RPMI7951 (cell line): ENCODE measurements at places on chromosomes 1 and 21.

DNA sequence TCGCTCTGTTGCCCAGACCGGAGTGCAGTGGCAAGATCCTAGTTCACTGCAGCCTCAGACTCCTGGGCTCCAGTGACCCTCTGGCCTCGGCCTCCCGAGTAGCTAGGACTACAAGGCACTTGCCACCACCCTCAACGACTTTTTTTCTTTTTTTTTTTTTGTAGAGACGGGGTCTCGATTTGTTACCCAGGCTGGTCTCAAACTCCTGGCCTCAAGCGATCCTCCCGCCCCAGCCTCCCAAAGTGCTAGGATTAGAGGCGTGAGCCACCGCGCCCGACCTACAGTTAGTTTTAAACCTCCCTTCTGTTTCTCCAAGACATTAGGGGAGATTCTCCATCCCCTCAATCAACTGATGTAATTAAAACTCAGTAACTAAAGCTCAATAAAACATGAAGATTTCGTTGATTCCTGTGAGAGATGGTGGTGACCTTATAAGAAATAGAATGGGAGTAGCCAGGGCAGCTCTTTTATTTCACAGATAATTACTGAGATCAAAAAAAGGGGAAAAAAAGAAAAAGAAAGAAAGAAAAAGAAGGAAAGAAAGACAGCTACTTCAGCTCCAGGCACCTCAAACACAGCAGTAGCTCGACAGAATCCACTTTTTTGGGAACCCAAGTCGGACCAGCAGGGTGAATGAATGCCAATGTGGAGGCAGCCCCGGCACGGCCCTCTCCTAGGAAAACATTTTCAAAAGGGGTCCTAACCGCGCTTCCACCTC is 598 bp downstream of the GON4L start:
- no peak for DNase-seq

DNA sequence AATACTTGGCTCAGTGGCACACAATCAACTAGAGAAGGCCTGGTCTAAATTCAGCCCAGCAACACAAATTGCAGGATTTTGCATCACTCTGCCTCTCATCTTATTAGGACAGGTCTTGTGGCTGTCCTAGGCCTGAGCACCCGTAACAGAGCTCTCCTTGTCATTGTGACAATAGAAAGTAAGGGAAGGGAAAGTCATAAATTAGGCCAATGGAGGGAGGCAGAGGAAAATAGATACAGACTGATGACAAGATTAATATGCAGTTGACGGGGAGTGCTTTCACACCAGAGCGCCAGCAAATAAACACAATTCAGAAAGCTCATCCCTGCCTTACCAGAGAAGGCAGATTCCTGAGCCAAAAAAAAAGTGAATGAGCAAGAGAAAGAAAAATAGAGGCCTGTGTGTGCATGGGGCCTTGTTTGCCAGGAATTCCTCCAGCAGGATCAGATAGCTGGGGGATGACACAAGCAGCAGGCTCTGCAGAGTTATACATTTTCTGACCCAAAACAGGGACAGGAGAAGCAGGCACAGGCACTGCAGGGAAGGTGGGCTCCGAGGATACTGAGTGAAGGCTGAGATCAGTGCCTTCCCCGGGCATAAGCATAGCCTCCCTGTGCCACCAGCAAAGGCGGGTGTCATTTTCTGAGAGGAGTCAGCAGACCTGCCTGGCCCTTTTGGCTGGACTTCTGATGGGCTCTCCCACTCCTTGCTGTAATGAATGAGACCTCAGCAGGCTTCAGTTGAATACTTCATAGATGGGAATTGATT is 110.0 kb upstream of the SPAG17 start:
- no peak for DNase-seq

GRCh38 chr1:116760487-116760886 is 6.3 kb downstream of the CD2 start:
- DNase-seq, result no peak

GRCh38 chr1:78176448-78176847 is 130.7 kb downstream of the GIPC2 start:
- peak; percentile 97 for DNase-seq

GRCh38 chr1:1377540-1378205 is 2.7 kb upstream of the AURKAIP1 start:
- no peak for DNase-seq

- DNase-seq, result peak; percentile 24
These were observed 49.1 kb downstream of the TRPM2 start for GRCh38 chr21:44402323-44403105.

DNA sequence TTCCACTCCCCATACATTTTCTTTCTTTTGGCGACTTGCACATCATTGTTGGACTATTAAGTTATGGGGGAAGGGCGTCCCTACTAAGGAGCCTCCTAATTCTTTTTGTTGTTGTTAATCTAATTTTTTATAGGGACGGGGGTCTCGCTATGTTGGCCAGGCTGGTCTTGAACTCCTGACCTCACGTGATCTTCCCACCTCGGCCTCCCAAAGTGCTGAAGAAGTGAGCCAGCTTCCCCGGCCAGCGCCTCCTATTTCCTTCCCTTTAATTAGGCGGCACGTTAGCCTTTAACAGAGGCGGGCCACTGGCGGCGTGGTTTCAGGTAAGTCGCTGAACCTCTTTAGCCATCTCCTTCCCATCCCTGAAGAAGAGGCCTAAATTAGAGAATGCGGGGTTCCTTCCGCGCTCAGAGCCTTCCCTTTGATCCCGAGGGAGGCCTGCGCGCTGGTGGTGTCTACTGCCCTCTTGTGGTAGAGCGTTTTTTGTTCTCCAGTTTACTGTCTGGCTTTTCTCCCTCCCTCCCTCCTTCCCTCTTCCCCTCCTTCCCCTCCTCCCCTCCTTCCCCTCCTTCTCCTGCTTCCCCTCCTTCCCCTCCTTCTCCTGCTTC is 38.1 kb downstream of the TNFRSF9 start:
- DNase-seq, result peak; percentile 77

- no peak for DNase-seq
These were observed 212.0 kb upstream of the RRP15 start for GRCh38 chr1:218073062-218073461.

DNA sequence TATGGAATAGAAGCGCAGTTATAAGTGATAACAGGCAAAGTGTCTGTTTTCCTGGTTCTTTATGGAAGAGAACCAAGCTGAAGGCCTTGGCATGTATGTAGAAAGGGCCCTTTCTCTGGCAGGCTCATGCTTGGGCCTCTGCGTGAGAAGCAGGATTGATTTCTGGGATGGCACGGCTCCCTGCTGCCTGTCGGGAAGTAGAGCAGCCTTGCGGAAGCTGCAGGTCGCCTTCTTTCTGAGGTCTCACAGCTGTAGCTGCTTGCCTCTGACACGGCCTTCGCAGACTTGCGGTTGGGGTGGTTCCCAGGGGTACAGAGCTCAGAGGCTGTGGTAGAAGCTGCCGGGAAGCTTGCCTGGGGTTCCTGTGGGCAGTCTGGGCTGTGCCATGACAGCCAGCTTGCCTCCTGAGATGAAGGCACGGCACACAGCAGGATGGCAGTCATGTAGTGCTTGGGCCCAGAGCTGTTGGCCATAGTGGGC is 39.4 kb downstream of the TRAPPC10 start:
- DNase-seq, result no peak

GRCh38 chr1:14390816-14391215 is 207.7 kb upstream of the KAZN start:
- peak; percentile 6 for DNase-seq

- DNase-seq, result peak; percentile 88
These were observed 91.1 kb downstream of the DMRTB1 start for GRCh38 chr1:53550201-53550741.

GRCh38 chr1:59328353-59328752 is 31.5 kb downstream of the FGGY start:
- DNase-seq, result no peak

- DNase-seq, result no peak
These were observed 544.1 kb downstream of the KIF26B start for GRCh38 chr1:245698860-245699259.

DNA sequence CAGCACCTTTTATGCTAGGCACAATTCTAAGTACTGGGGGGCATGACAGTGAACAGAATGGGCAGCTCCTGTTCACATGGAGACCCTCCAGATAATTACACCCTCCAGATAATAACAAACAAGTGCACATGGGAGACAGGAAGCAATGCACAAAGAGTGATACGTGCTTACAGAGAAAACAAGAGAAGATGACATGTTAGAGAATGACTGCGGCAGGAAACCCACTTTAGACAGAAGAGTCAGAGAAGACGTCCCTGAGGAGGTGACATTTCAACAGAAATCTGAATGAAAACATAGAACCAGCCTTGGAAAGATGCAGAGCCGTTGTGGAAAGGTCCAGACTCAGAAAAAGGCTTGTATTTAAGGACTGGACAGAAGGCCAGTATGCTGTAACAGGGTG is 54.7 kb upstream of the ARTN start:
- DNase-seq, result no peak

DNA sequence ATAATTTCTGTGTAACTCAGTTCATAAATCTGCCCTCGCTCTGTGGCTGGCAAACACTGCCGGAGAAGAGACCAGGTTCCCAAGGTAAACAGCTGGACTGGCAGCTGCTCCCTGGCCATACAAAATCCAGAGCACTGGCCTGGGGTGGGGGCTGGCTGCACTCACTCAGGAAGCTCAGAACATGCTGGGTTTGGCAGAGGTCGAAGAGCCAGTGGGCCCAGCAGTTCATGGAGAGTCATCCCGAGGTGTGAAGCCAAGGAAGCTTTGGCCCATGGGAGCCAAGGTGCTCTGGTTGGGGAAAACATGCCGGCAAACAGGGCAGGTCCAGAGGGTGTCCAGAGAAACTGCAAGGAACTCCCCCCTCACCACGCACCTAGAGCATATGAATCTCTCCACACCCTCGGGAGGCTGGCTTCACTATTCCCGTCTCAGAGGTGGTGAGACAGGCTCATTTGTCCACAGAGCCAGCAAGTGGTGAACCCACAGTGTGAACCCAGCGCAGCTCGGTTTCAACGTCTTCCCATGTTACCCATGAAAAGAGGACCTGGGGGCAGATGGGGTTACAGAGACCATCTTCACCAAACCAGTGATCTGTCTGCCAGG is 102.4 kb downstream of the DMRTB1 start:
- DNase-seq, result no peak

DNA sequence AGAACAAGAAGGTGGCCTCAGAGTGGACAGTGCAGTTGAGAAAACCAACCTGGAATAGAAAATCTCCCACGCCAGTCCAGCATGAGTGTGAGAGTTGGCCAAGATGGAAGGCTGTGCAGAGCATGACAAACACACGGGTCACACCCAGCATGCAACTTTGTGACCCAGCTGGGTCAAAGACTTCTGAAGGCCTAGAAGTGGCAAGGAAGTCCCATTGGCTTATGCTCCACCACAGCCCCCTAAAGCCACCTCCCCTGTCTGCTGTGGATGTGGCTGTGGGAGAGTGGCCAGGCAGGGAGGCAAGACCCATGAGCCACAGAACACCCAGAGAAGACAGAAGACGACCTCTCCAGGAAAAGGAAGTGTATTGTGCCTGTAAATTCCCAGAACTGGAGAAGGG is 13.6 kb downstream of the BATF3 start:
- DNase-seq, result no peak

DNA sequence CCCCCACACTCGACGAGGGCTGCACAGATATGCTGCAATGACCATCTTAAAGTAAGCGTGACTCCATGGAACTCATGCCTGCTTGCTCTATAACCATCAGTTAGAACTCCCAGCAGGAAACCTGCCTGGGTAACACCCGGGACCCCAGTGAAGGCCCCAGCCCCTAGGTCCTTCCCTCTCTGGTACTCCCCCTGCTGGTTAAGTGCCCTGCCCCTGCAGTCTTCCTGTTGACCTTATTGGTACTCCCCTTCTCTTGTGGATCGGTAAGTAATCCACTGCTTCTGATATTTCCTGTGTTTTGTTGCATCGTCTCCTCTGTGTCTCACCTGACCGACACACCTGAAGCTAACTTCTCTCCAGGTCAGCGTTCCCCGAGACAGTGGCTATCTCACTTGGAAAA is 104.8 kb upstream of the COG2 start:
- DNase-seq, result no peak

DNA sequence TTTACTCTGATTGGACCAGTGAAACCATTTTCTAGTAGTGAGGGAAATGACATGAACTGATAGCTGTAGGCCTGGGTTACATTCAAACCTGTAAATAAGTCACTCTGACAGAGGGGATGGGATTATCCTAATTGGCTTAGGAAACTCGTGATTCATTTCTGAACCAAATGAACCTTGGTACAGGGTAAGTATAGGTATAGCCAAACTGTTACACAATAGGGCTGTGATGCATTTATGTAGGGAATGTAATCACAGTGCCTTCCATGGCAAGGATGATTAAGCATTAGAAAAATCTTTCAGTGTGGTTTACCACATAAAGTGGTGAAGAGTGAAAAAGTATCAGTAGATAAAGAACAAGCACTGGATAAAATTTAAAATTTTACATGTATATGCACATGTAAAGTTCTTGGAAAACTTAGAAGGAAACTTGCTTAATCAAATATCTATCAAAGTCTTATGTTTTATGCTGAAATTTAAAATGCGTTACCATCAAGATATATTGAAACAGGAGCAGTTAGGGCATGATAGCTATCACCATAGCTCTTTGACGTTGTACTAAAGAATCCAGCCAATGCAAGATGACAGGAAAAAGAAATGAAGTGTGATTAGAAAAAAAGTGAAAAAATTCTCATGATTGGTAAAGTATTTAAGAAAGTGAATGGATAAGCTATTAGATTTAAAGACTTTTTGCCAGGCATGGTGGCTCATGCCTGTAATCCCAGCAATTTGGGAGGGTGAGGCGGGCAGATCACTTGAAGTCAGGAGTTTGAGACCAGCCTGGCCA is 63.0 kb downstream of the RABGAP1L start:
- peak; percentile 46 for DNase-seq

GRCh38 chr1:118081387-118081786 is 103.6 kb downstream of the SPAG17 start:
- no peak for DNase-seq

DNA sequence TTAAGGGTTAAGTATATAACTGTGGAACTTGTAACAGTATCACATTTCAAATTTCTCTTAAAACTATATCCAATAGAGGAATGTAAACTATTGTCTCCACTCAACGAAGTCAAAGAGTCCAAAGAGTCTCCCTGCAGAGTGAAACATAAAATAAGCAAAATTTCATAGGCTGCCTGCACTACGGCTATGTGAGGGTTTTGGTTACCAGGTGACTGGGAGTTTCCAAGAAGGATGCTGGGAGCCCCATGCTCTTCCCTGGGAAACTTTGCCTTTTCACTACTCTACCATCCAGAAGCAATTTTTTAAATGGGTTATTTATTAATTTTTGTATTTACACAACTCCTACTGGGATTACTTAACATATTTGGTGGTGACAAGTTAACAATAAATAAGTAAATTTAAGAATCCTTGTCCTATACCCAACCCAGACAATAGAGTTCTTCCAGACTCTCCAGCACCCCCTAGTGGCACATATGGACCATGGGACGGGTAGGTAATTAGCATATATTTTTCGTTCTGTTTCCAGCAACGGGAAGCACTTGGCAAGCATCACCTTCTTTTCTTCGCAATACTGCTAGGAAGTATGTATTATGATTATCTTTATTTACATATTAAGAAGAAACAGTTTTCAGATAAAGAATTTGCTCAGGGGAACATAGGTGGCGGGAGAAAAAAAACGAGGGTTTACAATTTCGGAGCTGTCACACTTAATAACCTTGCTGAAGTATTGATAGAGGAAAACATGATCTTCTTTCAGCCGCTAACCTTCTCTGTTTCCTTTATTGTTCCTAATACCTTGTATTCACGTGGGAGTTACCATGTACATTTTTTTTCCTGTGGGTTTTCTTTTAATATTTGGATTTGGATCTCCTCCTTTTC is 3.5 kb downstream of the FMO2 start:
- DNase-seq, result peak; percentile 64

- DNase-seq, result no peak
These were observed 78.3 kb upstream of the HAO2 start for GRCh38 chr1:119290297-119290696.

- DNase-seq, result peak; percentile 20
These were observed 9.0 kb upstream of the DMRTB1 start for GRCh38 chr1:53450225-53450624.

- DNase-seq, result no peak
These were observed 53.4 kb downstream of the GALNT2 start for GRCh38 chr1:230120289-230120920.
